Glomerular endothelial cell (primary cell): ENCODE measurements at places on chromosomes 6 and 20. TPM values are rescaled to one million over a fixed set of nuclear protein-coding genes. Genes with fewer than 3 reads are reported as not detected.

Gene BAK1
- total RNA-seq: 24.0 and 33.1 TPM in 2 replicates

Gene METTL24
- total RNA-seq: 0.82 TPM in 1 of 2 replicates, not detected in the other

Gene OR2H1
- total RNA-seq: not detected in 2 replicates

Gene PSORS1C1
- total RNA-seq: 1.6 and 1.8 TPM in 2 replicates

Gene CDKN1A
- 562 and 624 TPM in 2 replicates for total RNA-seq

Gene LRRN4
- 19.4 and 59.0 TPM in 2 replicates for total RNA-seq

Gene MEA1
- 50.8 and 53.2 TPM in 2 replicates for total RNA-seq

Gene TREML2
- not detected in 2 replicates for total RNA-seq

DNA sequence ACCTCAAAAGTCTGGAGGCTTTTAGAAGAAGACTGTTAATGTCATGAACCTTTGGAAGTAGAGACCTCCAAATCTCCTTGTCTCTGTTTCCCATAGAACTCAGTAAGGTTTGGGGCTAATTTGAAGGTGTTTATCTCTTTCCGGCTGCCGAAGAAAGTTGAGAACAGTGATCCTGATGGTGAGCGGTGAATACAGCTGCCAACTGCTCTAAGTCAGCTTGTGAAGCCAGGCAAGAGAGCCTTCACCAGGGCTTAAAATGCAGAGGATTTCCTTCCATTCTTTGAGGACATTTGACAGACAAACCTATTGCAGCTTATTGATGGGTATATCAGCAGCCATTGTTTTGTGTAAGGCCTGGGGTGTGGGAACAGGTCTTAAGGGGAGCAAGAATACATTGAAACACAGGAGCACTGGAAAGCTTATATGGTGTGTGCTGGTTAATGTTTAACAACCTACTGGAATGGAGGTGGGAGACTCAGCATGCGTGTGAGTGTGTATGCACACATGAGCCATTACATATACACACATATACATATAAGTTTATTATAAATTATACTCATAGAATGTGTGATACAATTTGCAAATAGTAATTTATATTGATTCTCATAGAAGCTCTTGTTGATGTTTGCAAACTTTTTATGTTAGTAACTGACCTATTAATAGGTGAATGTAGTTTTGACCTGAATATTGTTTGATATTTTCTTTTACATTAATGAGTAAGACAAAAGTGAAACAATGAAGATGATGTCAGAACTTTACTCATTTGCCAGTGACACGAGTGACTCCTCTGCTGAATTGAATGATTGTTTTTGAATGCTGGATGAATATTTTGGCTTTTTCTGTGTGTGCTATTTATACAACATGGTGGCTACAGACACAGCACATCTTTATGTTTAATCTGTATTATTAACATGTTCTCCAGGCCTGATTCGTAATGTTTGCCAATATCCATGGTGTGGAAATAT is 18.1 kb downstream of the PLEKHG1 start:
- DNase-seq: no peak

DNA sequence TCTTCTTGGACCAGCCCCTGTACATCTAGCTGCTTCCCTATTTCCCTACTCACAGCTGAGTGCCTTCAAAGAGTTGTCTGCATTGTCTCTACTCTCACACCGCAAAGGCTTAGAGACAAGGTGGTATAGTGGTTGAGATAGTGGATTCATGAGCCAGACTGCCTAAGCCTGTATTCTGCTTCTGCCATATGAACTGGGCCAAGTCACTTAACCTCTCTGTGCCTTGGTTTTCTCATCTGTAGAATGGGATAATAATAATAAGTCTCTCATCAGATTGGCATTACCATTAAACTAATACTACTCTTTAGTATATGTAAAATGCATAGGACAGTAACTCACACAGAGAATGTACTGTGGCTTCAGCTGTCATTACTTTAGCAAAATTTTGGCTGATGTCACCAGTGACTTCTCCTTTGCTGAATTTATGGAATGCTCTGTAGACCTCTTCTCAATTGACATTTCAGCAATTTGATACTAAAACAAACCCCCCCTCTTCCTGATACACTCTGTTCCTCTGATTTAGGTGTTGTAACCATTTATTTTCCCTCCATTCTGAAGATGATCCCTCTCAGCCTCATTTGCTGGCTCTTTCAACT is 156.1 kb downstream of the ADAT2 start:
- no peak for DNase-seq

GRCh38 chr6:144268794-144269349 is 16.3 kb upstream of the UTRN start:
- no peak for DNase-seq

DNA sequence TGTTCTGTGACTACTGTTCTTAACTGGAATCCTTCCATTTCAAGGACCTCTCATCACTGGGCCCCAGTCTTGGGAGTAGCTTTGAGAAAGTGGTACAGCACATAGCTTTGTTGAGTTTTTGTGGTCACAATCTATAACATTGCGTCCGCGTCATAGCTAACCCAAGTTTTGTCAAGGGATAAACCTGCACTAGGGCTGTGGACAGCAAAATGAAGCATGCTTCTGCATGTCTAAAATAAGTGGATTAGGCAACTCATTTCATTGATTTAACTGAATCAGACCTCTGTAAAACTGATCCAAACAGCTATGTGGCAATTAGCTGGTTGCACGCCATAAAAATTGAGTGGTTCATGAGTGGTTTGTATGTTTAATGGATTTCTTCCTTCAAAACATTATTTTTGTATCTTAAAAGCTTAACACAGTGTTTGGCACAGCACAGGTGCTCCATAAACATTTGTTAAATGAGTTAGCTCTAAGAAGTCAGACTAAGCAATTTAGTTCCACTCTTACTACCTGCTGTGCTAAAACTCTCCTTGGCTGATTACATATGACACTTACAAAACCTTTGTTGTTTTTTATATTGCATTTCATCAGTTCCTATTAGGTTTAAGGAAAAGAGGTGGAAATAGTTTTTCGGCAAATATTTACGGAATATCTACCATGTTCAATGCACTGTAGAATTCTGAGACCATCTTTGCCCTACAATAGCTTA is 160.3 kb upstream of the ATXN1 start:
- DNase-seq: no peak

DNA sequence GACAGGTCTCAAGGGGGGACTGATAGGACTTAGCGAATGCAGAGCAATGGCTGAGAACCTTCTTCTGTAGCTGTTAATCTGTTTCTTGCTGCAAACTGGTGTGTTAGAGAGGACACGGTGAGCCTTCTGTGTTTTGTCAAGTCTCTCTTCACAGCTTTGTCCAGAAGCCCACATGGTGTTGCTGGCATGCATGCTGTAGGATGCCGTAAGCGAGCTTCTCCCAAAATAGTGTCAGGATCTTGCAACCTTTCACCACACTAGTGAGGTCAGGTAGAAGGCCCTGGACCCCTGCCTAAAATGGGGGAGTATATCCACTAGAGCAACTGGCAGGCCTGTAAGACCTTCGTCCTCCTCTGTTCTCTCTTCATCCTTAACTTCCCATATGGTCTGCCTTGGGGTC is 51.9 kb upstream of the GLP1R start:
- no peak for DNase-seq

- DNase-seq: no peak
Observed at GRCh38 chr20:37988306-37988954, 44.8 kb downstream of the TTI1 start.
